MCF 10A (cell line): ENCODE measurements at places on chromosomes 3 and 15.

GRCh38 chr3:95460274-95460673, 1354.1 kb upstream of the EPHA6 start:
- no peak for DNase-seq

DNA sequence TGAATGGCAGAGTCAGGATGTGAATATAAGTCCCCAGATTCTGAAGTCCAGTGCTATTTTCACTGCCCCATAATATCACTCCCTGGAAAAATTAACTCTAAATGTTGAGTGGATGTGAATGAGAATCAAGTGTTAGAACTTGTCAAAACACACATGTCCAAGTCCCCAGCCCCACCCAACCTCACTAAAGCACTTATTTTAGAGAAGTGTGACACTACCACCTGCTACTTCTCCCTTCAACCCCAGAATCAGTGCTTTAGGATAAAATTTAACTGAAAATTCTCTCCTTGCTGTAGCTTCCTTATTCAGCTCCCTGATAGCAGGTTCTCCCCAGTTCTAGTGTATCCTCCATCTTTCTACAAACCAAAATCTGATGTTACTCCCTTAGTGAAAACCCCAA, 35.8 kb downstream of the HERC1 start:
- DNase-seq, result no peak

DNA sequence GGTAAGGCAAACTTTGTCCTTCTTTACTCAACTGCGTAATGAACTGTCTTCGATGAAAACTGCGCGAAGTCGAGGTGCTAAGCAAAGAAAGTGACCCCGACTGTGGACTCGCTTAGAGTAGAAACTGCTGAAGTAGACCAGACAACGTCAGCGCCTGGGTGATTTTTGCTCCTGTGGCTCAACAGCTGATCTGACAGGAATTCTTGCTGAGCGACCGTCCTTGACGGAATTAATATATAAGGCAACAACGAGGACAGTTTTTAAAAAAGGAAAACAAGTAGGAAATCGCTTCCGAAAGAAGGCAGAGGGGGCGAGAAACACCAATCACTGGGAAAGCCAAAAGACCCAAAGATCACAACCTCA, 541 bp downstream of the RPS27L start:
- DNase-seq, result peak; percentile 40

DNA sequence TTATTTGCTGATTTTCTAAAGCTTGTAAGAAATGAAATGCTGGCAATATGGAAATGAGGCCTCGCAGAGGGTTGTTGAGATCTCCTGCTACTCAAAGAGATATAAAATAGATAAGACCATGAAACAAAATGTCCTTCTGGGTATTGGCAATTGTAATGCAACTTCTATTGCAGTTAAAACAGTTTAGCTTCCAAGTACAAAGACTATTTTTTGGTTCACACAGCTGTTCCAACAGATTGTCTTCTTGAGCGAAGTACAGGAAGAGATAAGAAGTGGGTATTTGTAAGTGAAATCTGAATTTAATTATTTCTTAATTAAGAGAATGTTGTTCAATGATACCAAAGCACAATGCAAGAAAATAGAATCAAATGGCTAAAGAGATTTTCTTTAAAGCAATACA, 801.5 kb upstream of the GBE1 start:
- DNase-seq, result no peak

DNA sequence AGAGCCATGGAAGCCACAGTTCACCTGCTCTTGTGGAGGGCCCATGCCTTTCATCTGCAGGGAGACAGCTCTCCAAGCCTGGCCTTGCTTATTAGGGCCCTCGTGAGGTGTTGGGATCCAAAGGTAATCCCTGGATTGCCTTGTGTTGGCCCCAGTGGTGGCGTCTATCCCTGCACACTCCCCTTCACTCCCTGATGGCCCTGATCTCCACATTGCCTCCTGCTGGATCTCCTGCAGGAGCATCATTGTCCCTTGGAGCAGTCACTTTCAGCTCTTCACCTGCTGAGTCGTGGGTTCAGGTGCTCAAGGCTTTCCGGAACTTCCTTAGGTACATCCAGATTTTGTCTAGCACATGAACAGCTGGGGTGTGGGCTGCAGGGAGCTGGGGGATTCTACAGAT, 7.0 kb downstream of the PPCDC start:
- DNase-seq, result no peak

GRCh38 chr15:77028451-77029165, 33.7 kb downstream of the PSTPIP1 start:
- no peak for DNase-seq

DNA sequence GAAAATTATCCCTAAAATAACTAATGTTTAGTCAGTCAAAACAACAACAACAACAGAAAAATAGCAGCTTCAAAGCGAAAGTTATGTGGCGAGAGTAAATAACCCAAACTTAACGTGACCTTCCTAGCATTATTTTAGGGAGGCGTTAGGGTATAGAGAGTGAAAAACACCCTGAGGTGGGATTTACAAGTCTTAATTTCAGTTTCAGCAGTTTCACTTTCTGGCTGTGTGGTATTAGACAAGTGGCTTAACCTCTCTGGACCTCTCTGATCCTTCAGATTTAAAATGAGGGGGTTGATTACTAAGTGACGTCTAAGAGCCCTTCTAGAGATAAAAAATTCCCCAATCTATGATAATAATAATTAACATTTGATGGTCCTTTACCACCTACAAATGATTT, 291.2 kb downstream of the ZBTB20 start:
- no peak for DNase-seq

- DNase-seq, result no peak
Observed at GRCh38 chr3:188822411-188822810, 349.4 kb upstream of the TPRG1 start.

DNA sequence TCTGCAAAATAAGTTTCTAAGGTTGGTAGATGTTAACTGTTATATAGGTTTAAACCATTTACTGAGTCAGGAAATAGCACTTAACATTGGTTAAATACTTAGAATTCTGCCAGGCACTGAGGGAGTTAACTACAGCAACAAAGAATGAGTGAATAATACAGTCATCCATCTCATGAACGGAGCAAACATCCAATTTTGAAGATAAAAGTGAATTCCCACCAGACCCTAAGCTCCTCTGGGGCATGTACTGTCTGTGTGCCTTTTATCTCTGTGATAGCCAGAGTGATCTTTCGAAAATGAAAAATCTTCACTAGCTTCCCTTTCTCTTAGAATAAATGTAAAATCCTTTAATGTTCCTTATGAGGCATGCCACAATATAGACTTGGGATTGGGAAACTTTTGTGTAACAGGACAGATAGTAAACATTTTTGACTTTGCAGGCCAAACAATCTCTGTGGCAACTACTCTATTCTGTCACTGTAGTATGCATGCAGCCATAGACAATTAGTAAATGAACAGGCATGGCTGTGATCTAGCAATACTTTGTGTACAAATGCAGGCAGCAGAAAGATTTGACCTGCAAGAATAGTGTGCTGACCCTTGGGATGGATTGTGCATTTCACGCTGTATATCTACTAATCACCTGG, 294.5 kb upstream of the LMCD1 start:
- no peak for DNase-seq

GRCh38 chr15:85318048-85318731, 62.2 kb upstream of the AKAP13 start:
- DNase-seq, result peak; percentile 64

- DNase-seq, result peak; percentile 33
Observed at GRCh38 chr15:48447058-48447457, 115.8 kb downstream of the DUT start.

DNA sequence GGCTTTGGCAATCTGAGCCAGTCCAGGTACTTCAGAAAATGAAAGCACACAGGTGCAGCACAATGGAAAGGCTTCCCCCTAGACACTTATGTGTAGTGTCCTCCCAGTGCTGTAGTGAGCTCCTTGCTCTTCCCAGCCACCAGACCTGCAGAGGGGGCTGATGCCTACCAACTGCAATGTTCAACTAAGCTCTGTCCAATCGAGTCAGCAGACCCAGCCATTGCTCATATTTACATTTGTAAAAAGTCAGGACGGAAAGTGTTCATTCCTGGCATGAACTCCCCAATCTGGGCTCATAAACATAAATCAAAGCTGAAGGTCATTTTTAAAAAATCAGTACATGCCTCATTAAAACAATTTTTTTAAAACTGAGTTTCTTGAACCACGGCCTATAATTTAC, 73.0 kb downstream of the FOXP1 start:
- DNase-seq, result no peak

GRCh38 chr3:150107429-150108175, 136.9 kb upstream of the PFN2 start:
- no peak for DNase-seq

- DNase-seq, result no peak
Observed at GRCh38 chr3:60759439-60759838, 491.8 kb downstream of the FHIT start.

- DNase-seq, result no peak
Observed at GRCh38 chr3:117128133-117128532, 418.6 kb downstream of the TUSC7 start.

- DNase-seq, result no peak
Observed at GRCh38 chr15:22237891-22238275, 157.6 kb downstream of the OR4M2 start.

GRCh38 chr3:137854533-137855261, 90.6 kb downstream of the SOX14 start:
- no peak for DNase-seq

- no peak for DNase-seq
Observed at GRCh38 chr3:161310649-161311423, 60.5 kb downstream of the SPTSSB start.

- DNase-seq, result no peak
Observed at GRCh38 chr15:60544581-60545264, 65.8 kb upstream of the ICE2 start.

DNA sequence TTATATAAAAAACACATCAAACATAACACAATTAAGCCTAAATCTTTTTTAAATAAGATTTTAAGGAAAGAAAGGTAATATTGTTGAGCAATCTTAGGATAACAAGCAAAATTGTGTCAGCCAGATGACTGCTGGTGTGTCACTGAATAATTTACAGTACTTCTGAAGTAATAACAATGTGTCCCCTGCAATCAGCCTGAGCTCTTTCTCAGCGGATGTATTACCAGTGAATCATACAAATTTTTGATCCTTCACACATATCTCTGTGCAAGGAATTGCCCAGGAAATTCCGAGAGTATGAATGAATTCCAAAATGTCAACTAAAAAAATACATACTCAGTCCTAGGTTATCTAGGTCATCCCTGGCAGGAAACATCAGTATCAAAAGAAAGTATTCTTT, 76.6 kb upstream of the PTX3 start:
- DNase-seq, result peak; percentile 74

GRCh38 chr3:111937871-111938270, 41.0 kb upstream of the ABHD10 start:
- DNase-seq, result no peak

GRCh38 chr3:34582055-34582454, 783.6 kb downstream of the PDCD6IP start:
- DNase-seq, result peak; percentile 7

DNA sequence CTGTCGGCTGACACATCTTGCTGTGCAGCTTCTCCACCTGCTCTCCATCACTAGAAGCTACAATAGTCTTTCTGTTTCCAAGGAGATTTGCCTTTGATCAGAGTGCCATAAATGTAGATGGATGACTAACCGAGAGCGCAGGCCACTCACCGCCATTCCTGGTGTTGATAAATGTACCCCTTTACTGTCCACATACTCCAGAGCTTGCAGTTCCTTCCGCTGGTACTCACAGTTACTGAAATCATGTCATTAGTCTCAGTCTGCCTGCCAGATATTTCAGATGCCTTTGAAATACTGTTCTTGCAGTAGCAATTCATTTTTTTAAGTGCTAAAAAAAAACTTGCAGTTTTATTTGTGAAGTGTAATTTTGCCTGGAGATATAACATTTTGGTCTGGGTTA, 72.3 kb downstream of the BLM start:
- DNase-seq, result no peak

GRCh38 chr3:73614419-73614818, 10.3 kb downstream of the PDZRN3 start:
- peak; percentile 63 for DNase-seq

- DNase-seq, result peak; percentile 47
Observed at GRCh38 chr3:121649645-121650044, 11.1 kb downstream of the HCLS1 start.

DNA sequence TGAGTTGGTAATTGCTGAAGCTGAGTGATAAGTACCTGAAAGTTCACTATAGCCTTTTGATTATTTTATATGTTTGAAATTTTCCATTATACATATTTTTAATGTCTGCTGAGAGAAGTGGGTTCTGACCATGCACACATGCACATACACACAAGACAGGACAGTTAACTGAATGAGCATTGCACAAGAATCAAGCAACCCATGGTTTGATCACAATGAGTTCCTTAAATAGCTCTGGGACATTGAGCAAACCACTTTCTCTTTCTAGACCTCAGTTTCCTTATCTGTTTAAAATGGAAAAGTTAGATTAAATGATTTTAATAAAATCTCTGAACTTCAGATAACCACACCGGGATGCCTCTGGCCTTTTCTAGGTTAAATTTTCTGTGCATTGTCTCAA, 26.7 kb downstream of the SNTN start:
- DNase-seq, result no peak

GRCh38 chr3:13018043-13018451, 55.2 kb downstream of the IQSEC1 start:
- peak; percentile 48 for DNase-seq

GRCh38 chr3:107377151-107377550, at the start of gene CCDC54:
Gene CCDC54, plus strand, starts transcription at chr3:107377439. Its CDS starts 149 bp downstream, at chr3:107377588.
- no peak for DNase-seq

GRCh38 chr3:118526758-118527513, 507.7 kb downstream of the IGSF11 start:
- DNase-seq, result no peak

GRCh38 chr3:178059119-178059518, 477.1 kb upstream of the KCNMB2 start:
- peak; percentile 38 for DNase-seq

DNA sequence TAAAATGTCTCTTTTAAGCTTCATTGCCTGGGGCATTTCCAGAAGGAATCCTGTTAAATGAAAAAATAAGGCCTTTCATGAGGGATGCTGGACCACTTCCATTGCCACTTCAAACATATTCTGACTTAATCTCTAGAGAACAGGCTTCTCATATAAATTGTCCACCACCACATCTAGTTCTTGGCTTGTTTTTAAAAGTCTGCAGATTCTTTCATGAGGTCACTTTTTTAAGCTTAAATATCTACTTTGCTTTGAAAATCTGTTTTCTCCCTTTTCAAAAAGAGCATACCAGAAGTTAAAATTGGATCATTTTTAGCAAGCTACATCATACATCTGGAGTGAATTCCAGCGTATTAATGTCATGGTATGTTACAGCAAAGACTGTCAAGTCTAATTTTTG, 131.6 kb downstream of the C3orf70 start:
- no peak for DNase-seq
